ENCODE measurements at places on chromosomes 3 and 15. TPM values are rescaled to one million over a fixed set of nuclear protein-coding genes. Genes with fewer than 3 reads are reported as not detected.

The FMN1 gene
- 0.91 TPM for polyA plus RNA-seq

The ISLR2 gene
- 0.23 TPM for polyA plus RNA-seq

The FHIT gene
- polyA plus RNA-seq: 14.7 TPM

The DENND6A gene
- 3.2 TPM for polyA plus RNA-seq

The ASB14 gene
- 0.13 TPM for polyA plus RNA-seq

The IQCF5 gene
- not detected for polyA plus RNA-seq

The NANOGP8 gene
- polyA plus RNA-seq: not detected

The SH2D7 gene
- not detected for polyA plus RNA-seq

The NME9 gene
- 6.2 TPM for polyA plus RNA-seq

The COLQ gene
- polyA plus RNA-seq: not detected

The CELSR3 gene
- 0.59 TPM for polyA plus RNA-seq

The TBCCD1 gene
- polyA plus RNA-seq: 6.0 TPM

The CHST13 gene
- polyA plus RNA-seq: not detected

The AMIGO3 gene
- not detected for polyA plus RNA-seq

The PLCL2 gene
- polyA plus RNA-seq: 0.77 TPM

The SPINK8 gene
- polyA plus RNA-seq: not detected

The LDHAL6B gene
- polyA plus RNA-seq: not detected

The TMEM108 gene
- 68.5 TPM for polyA plus RNA-seq

The CYP1A2 gene
- polyA plus RNA-seq: not detected

The ITIH3 gene
- not detected for polyA plus RNA-seq

The PPM1L gene
- polyA plus RNA-seq: 20.3 TPM

The BFSP2 gene
- polyA plus RNA-seq: not detected

The PARL gene
- 42.5 TPM for polyA plus RNA-seq

The ZPLD1 gene
- not detected for polyA plus RNA-seq

The LIPC gene
- polyA plus RNA-seq: not detected

The RAF1 gene
- 13.8 TPM for polyA plus RNA-seq

All from Purkinje cell (primary cell).